Hair follicle dermal papilla cell (primary cell): ENCODE measurements at places on chromosomes 2 and 18. TPM values are rescaled to one million over a fixed set of nuclear protein-coding genes. Genes with fewer than 3 reads are reported as not detected.

OR6B2 gene
- total RNA-seq = not detected in 2 replicates

MCEE gene
- 17.2 and 20.0 TPM in 2 replicates for total RNA-seq

SLC9A4 gene
- under 0.01 TPM in 1 of 2 replicates, not detected in the other for total RNA-seq

IL36B gene
- not detected in 2 replicates for total RNA-seq

MAB21L4 gene
- total RNA-seq = not detected in 2 replicates

ADAM23 gene
- total RNA-seq = 0.12 and 0.97 TPM in 2 replicates

ACVR1C gene
- total RNA-seq = 6.2 and 7.8 TPM in 2 replicates

CCDC148 gene
- total RNA-seq = 1.3 and 2.3 TPM in 2 replicates

EPHA4 gene
- 22.0 and 37.8 TPM in 2 replicates for total RNA-seq

UGT1A1 gene
- not detected in 2 replicates for total RNA-seq
